ENCODE measurements at places on chromosomes 7 and 10.

DNA sequence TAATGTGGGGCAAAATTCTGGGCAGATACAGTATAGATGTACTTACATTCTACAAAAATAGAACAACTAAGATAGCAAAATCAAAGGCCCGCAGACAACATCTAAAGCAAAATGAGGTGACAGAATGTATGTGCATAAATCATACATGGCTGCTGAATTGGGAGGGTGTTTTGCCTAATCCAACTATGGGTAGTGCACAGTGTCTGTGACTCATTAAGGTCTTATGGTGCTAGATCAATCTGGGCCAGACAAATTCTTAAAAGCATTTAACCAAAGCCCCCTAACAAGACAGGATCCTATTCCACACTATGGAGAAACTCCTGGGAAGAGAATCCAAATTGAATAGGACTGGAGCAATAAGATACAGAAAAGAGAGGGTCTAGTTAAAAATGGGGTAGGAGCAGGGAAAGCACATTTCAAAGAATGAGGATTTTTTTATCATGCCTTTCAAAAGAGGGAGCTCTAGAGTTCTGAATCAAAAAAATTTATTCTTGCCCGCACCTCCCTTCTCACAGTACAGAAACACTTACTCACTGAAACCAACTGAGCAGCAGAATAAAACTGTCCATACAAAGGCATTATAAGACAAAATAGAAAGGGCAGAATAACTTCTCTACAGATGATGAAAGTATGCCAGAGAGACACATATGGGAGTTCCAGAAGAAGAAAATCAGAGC lies 181.3 kb downstream of the RNLS start:
- no peak for DNase-seq

- peak; percentile 93 for DNase-seq
Measured at GRCh38 chr7:36366718-36367560, 22.7 kb upstream of the ANLN start.

DNA sequence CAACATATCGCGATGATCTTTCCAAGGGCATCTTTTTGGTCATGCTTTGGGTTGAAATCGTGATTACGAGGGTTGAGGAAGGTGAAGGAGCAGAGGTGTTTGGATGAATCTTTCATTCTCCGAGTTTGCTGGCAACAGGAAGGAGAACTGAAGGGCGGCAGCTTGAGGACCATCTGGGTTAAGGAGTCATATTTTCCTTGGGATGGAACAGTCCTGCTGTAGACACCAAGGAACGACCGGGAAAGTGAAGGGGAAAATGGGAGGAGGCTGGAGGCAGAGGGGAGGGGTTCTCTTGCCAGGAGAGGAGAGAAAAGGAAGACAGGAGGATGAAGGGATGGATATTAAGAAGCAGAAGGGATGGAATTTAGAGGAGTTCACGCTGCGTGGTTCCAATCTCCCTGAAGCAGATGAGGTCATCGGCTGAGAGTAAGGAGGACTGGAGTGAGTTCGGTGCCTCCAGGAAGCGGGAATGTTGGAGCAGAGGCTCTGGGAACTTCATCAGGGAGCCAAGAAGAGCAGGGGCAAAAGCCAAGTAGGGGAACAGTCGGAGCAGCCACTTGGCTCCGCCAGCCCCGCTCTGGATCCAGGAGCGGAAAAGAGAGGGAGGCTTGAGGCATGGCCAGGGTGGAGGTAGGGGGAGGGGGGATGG lies 116.6 kb upstream of the GALNT17 start:
- DNase-seq, result no peak

DNA sequence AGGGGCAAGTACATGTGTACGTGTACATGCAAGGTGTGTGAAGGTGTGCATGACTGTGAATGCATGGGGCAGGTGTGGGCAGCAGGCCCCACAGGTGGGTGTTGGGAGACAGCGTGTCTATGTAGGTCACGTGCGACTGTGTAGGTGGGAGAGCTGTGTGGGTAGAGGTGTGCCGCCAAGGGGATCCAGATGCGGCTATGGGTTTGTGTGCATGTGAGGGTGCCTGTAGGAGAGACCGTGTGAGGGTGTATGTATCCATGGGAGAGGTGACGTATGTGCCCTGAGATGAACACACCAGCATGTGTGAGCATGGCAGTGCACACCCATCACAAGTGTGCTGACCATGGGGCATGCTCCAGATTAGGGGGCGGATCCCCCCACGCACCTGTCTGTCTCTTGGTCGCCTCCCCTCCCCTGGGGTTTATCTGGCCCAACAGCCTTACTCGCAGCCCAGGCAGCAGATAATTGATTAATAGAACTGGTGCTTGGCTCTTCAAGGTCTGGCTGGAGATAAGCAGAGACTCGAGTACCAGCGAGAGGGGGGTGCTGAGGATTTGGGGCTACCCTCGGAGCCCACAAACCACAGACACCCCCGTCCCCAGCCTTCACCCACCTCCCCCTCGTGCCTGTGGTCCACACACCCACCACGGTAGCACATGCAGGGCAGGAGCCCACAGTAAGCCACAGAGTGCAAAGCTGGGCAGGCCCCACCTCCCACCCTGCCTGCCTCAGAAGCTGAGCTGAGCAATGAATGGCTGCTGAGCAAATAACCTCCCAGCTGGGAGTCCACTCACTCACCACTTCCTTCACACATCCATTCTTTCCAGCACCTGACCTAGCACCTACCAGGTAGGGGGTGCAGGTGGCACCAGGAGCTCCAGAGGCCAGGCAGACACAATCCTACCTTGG lies 41.4 kb upstream of the ZMIZ1 start:
- DNase-seq, result peak; percentile 1

DNA sequence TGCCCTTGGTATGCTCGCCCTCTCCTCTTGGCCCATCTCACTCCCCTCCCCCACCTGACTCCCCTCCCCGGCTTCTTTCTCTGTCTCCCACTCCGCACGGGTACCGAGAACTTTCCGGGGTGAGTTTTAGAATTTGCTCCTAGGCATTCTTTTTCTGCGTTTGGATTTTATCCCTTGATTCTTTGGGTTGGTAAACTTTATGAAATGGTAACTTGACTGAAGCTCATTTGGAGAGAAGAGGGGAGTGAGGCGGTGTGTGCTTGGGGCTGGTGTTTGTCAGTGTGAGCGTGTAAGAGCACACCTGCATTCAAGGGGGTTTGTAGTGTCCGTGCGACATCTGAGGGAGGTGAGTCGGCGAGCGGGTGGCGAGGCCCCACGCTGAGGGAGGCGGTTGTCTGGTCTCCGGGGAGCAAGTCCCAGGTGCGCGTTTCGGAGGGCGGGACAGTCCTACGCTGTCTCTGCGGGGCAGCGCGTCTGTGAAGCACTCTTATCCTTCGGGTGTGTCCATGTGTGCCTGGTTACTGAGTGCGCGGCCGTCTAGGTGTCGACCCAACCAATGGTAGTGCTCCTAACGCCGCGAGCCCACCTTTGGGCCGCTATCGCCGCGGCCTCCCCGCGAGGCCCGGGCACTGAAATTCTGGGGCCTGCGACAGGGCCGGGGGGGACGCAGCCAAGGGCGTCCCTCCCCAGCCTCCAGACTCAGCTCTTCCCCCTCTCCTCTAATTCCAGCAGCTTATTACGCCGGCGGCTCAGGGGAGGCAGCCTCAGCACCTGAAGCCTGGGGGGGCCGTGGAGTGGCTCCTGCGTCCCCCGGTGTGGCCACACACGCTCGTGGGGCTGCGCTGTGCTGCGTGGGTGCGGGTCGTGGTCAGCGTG lies 2.6 kb upstream of the ZNF503 start:
- no peak for DNase-seq

DNA sequence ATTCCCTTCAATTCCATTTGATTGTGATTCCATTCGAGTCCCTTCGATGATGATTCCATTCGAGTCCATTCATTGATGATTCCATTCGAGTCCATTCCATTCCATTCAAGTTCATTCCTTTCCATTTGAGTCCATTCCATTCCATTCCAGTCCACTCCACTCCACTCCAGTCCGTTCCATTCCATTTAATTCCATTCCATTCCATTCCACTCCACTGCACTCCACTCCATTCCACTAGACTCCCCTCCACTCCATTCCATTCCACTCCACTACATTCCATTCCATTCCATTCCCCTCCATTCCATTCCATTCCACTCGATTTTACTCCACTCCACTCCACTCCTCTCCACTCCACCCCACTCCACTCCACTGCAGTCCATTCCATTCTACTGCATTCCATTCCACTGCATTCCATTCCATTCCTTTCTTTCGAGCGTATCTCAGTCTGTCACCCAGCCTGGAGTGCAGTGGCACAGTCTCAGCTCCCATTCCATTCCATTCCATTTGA lies 115.7 kb downstream of the ZNF92 start:
- DNase-seq, result no peak

GRCh38 chr10:46558122-46558391 lies 1.6 kb upstream of the GPRIN2 start:
- no peak for DNase-seq

- DNase-seq, result no peak
Measured at GRCh38 chr7:107147464-107148393, 21.1 kb upstream of the HBP1 start.

GRCh38 chr7:68247126-68247525 lies 1250.5 kb downstream of the TYW1 start:
- no peak for DNase-seq

- no peak for DNase-seq
Measured at GRCh38 chr10:77592946-77593636, 44.5 kb downstream of the KCNMA1 start.

DNA sequence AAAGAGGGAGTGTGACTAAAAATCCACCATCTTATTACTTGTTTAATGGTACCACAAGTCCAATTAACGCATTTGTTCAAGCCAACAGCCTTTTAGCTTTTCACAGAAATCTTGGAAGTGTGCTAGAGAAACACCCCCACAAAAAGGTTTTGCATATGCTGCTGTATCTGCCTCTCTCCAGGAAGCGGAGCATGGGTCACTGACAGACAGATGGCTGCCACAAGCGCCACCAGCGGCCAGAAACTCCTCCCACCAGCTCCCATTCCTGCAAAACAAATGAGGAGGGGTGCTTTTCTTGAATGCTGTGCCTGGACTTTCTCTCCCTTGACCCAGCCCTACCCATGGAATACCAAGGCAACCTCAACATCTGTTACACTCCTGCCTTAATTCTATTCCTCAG lies 176.3 kb upstream of the LRGUK start:
- DNase-seq, result no peak

DNA sequence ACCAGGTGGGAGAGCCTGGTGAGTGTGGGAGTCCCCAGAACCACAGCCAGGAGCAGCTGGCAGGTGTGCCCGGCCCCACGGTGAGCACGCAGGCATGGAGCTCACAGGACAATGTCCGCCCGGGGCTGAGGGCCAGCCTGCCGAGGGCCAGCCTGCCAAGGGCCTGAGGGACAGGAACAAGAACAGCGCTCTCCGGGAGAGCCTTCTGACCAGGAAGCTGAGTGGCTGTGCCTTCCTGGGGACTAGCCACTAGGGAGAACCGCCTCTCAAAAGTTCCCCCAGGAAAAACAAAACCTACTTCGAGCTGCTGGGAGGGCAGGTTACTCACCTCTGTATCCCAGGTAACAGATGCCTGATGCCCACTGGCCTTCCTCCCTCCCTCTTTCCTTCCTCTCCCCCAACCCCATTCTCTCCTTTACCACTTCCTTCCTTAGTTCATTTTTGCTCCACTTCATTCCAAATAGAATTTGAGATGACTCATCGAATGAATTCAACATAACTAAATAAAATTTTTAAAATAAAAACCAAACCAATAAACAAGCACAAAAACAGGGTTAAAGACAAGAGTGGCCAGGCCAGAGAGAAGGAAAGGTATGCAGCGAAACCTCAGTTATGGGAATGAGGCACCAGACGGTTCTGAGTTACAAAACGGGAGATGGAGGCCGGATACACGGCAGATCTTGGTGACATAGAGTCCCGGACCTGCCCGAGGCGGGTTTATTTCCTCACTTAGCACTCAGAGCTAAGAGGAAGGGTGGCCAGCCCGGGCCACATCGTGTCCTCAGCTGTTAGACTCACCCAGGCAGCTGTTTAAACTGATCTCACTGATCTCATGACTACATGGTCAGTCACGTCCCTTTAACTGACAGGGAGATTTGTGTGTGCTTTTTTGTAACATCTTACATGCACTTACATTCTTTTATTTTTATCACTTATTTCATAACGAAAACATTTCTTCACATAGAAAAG lies 128.5 kb downstream of the TNS3 start:
- peak; percentile 47 for DNase-seq

GRCh38 chr10:55203319-55203718 lies 402.3 kb upstream of the PCDH15 start:
- no peak for DNase-seq

DNA sequence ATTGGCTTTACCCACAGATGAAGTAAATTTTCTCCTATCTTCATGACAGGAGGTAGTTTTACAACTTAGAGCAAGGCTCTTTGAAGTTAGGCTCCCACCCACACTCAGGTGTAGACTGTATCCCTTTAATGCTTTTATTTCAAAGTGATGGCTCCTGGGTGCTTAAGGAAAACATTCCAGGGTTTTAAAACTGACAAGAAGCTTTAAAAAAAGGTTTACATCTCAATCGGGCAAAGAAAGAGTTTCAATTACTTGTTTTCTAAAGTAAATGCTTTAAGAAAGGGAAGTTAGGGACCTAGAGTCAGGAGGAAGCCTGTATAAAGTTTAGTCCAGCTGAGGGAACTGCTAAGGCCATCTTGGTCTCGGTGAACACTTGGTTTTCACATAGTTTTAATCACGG lies 1153.8 kb upstream of the C7orf33 start:
- no peak for DNase-seq

DNA sequence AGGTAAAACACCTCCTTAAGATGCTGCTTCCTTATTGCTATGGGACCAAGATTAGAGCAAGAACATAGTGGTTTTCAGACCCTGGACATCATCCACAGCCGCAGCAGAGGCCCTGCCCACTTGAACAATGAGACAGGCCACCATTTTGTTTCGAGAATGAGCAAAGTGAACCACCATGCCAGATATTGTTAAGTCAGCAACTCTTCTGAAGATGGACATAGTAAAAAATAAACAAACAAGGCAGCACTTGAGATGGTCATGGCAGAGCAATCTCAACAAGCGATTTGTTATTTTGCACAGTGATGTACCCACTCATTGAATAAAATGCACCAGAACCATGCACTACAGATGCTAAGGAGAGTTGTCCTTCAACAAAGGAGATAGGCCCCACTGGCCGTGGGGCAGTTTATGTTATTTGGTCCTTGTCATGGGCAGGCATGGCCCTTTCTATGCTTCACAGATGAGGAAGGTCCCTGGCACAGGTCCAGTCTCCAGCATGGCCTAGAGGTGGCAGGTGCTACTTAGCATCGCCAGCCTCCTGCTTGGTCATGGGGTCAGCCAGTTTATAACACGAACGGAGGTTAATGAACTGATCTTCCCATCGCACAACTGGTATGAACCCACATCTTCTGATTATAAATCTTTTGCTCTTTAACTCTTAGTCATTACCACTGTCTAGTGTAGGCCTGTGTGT lies 44.1 kb downstream of the IKZF1 start:
- DNase-seq, result no peak

DNA sequence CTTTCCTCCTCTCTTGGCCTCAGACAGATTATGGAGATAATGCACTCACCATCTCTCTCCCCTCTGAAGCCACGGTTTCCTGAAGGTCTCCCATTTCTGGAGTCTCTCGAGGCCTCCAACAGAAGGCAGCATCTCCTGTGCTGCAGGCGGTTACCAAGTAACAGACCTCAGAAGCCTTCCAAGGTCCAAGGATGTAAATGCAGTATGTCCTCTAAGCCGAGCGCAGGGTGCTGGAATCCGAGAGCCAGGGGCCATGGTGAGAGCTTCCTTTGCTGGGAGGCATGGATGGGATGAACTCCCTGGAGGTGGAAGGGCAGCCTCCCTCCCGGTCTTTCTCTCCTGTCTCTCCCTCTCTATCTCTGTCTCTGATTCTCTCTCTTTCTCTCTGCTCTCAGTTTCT lies 79.8 kb downstream of the ADARB2 start:
- DNase-seq, result no peak

GRCh38 chr7:158399762-158400161 lies 187.9 kb downstream of the PTPRN2 start:
- no peak for DNase-seq
